ENCODE measurements at places on chromosomes 7 and 10.

DNA sequence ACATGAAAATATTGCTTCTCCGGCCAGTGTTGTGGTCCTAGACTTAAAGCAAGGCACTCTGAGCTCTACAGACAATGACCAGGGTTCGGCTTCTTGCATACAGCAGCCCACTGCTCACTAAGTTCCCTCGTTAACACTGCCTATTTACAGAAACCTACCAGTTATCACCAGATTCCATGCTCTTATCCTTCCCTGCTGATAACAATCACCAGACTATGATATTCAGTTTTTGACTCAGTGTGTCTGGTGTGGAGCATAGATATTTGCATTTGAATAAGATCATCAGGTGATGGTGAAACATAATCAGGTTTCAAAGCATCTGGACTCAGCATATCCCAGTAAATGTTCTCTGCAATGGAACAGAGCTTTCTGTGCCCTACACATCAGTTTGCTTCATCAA is 182.3 kb downstream of the SNX13 start:
- DNase-seq: no peak

DNA sequence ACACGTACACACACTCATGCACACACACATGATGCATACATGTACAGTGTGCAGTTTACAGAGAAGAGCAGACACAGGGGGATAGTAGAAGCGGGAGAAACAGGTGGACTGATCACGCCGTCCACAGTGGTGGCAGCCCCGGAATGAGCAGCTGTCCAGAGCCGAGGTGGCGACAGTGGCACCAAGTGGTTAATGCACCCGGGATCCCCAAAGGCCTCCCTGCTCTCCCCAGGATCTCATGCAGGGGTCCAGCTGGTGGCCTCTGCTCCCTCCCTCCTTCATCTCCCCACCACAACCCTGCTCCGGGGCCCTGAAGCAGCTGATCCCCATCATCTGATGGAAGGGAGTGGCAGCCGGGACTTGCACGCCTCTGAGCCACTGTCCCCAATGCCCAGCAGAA is 29.7 kb downstream of the TMEM130 start:
- DNase-seq: no peak

DNA sequence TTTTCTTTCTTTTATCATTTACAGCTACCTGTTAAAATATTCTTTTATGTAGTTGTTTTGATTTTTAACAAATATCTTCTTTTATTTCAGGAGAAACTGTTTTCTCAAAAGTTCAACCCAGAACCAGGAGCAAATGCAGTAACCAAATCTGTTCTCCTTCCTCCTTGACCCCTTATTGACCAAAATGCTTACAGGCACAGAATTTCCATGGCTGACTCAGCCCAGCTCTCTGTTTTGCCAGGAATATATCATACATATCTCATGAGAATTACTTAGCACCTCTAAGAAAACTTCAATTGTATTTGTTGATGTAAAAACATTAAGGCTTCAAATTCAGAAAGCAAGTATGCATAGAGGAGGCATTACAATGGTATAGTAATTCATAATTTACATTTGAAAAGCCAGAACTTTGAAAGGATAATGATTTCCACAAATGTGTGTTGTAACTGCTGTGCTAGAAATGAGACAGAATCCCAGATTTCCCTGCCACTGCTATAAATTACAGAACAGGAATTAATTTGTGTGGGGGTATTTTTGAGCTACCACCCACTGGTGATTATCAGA is 2.2 kb downstream of the GSAP start:
- DNase-seq: no peak

DNA sequence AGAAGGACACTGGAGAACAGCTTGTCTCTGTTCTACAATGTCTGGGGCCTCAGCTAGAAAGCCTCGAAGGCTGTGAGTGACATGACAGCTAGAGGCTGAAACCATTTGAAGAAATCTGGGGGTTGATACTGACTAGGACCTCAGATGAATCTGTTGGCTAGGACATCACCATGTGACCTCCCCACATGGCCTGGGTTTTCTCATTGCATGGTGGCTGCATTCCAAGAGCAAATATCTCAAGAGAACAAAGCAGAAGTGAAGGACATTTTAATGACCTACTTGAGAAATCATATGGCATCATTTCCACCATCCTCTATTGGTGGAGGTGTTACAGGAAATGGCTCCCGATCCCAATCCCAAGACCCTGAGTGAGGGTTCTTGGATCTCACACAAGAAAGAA is 450.6 kb upstream of the AUTS2 start:
- no peak for DNase-seq

GRCh38 chr10:131652438-131653139 is 248.2 kb upstream of the PPP2R2D start:
- no peak for DNase-seq

DNA sequence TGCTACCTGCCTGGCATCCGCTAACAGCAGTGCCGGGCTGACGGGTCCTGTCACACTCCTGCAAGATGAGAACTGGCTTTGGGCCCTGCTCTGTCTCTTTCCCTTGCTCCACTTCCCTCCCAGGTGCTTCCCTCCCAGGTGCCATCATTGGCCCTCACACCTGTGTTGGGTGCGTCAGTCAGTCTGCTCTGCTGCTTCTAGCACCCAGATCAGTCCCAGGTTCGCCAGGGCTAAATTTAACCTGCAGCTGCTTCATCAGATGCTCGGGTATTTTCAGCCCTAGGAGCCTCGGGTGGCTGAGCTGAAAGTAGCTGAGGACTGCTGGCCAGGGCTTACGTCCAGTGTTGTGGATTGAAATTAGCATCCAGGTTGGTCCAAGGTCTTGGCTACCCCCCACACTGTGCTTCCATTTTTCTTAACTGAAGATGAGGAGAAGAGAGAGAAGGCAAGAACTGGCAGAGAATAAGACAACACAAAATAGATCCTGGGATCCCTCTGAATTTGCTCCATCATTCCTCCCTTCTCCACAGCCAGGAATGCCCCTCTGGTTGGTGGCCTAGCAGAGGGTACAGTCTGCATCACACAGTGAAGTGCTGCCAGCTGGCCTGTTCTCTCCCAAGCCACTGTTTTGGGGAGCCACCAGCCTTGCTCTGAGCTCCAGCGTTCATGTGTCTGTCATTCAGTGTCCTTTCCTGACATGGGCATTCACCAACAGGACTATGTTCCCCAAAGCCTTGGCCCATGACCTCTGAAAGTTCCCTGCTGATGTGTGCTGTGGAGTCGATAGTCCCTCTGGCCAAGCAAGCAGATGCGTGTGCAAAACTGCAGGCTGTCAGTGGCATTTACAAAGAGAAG is 65.9 kb upstream of the SYPL1 start:
- DNase-seq: no peak

- DNase-seq: no peak
These were observed 7.7 kb downstream of the UNC5B start for GRCh38 chr10:71219918-71220688.

DNA sequence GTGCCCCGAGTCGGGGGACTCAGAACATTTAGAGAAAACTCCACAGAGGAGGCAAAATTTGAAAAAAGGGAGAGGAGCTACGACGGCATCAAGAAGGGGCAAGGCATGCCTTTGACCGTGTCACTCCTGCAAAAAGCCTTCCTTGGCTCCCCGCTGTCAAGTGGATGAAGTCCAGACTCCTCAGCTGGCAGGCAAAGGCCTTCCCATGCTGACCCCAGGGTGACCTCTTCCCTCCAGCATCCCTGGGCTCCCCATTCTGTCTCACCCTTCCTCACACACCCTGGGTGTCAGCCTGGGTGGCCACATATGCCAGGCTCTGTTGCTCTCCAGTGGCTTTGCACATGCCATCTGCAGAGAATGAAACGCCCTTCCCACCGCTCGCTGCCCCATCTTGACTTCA is 88.4 kb upstream of the ZMIZ1 start:
- no peak for DNase-seq

DNA sequence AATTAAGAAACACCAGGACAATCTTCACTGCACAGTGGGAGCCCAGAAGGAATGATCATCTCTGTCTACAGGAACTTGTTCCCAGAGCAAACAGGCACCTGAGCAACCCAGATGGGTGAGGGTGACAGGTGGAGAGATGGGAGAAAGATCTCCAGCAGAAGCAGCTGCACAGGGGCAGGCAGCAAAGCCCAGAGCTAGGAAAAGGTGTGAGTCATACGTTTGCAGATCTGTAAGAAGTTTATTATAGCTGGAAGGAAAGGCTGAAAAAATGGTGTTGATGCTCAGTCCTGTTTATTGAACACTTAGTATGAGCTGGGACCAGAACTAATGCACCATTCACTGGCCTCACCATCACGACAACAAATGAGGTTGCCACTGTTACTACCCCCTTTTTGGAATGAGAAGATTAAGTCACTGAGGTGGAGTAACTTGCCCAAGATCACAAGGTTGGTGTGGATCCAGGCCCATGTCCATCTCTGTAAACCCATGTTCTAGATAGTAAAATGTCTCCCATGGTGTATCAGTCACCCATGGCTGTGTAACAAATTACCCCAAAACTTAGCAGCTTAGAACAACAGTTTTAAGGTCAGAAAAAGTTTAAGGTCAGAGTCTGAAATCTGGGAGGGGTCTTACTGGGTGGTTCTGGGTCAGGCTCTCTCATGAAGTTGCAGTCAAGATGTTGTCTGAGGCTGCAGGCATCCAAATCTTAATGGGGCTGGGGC is 506.9 kb downstream of the RPS24 start:
- DNase-seq: no peak

DNA sequence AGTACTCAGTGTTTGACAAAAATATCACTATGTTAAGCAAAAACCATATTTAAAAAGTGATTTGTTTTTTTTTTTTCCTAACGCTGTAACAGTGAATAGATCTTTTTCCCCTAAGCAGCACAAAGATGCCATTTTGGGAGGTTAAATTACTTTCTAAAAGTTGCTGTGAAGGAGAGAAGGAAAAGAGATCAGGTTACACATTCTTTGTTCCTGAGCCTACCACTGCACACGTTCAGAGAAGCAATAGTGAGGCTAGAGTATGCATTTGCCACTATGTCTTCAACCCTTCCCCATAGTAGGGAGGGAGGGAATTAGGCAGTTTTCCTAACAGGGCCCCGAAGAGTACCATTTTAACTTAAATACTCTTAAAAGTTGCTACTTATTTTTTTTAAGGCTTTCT is 38.9 kb downstream of the BMPR1A start:
- peak; percentile 28 for DNase-seq

DNA sequence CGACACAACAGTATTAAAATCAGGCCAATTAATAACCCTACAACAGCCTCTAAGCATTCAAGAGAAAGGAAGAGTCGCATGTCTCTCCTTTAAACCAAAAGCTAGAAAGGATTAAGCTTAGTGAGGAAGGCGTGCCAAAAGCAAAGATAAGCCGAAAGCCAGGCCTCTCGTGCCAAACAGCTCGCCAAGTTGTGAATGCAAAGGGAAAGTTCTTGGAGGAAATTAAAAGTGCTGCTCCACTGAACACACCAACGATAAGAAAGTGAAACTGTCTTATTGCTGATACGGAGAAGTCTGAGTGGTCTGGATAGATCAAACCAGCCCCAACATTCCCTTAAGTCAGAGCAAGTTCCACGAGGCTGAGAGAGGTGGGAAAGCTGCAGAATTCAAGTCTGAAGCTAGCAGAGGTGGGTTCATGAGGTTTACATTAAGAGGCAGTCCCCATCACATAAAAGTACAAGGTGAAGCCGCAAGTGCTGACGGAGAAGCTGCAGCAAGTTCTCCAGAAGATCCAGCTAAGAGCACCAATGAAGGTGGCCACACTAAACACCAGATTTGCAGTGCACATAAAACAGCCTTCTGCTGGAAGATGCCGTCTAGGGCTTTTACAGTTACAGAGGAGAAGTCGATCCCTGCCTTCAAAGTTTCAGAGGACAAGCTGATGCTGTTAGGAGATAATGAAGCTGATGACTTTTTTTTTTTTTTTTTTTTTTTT is 194.8 kb downstream of the MAD1L1 start:
- DNase-seq: no peak

DNA sequence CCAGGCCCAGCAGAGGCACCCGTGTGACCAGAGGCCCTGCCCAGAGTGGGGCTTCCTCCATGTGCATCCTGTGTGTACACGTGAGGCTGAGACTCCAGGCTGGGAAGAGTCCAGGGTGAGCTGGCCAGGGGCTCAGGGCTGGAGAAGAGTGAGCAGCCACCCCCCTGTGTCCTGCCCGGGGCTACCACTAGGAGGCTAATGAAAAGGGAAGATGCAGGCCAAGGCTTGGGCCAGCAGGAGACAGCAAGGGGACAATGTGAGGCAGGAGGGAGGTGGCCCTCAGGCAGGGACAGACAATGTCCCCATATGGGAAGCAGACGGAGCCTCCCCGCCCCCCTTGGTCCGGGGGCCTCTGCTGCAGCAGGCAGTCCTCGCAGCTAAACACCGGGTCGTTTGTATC is 102.0 kb downstream of the HIF1AN start:
- no peak for DNase-seq

- DNase-seq: no peak
These were observed 14.6 kb downstream of the UMAD1 start for GRCh38 chr7:7654964-7655715.

DNA sequence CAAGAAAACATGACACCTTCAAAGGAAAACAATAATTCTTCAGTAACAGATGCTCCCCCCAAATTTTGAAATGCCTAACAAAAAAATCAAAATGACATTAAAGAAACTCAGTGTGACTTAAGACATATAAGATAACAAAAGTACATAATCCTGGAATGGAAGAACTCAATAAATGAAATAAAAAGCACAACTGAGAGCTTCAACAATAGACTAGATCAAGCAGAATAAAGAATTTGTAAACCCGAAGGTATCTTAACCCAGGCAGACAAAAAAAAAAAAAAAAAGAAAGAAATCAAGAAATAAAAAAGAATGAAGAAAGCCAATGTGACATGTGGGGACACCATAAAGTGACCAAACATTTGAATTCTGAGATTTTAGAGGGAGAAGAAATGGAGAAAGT is 27.7 kb upstream of the LRRD1 start:
- DNase-seq: no peak

DNA sequence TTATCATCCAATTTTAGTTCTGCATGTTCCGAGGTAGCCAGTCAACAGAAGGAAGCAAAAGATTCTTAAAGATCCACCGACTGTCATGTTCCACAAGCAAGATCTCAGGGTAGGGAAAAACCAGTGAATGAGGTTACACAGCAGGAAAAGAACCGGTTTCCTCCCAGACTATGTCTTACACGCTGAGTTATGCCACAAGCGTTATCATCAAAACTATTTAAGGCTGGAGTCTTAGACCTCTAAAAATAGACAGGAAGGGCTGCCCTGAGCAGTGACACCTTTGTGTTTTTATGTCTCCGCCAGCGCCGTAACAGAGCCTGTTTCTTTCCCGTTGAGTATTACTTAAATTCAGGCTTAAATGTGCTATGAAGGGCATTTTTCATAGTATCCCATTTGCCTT is 48.3 kb downstream of the PROSER2 start:
- no peak for DNase-seq

- no peak for DNase-seq
These were observed 575.0 kb upstream of the LRRTM3 start for GRCh38 chr10:66350622-66351399.

GRCh38 chr7:108146070-108146842 is 16.1 kb upstream of the LAMB4 start:
- DNase-seq: peak; percentile 46

DNA sequence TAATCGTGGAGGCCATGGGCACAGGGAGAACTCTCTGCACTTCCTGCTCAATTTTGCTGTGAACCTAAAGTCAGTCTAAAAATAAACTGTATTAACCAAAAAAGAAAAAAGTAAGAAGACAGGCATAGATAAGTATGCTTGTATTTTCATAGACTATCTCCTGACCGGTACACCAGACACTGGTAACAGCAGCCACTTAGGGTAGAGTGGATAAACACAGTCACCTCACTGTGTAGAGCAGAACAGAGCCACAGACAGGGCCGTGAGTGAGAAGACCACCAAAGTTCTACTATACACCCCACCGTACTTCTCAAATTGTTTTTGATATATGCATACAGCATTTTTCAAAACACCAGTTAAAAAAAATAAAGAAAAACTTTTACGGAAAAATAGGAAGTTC is 25.0 kb downstream of the NUDCD3 start:
- DNase-seq: no peak
